Upper lobe of right lung (tissue), 1 donor: ENCODE measurements at places on chromosomes 13 and 19. TPM values are rescaled to one million over a fixed set of nuclear protein-coding genes. Genes with fewer than 3 reads are reported as not detected.

GRCh38 chr13:22062478-22063205, 391.8 kb downstream of the FGF9 start:
- peak overlapping the region; percentile 3 for H3K27ac ChIP-seq
- H3K36me3 ChIP-seq: no peaks in the 10 kb centered on the region
- H3K4me3 ChIP-seq: no peak overlapping the region
- no peaks in the 10 kb centered on the region for H3K27me3 ChIP-seq
- no peak for DNase-seq

OR10H1 gene
- total RNA-seq: not detected

- H3K36me3 ChIP-seq: peaks cover 57% of the 10 kb centered on the region
- no peaks in the 10 kb centered on the region for H3K4me1 ChIP-seq
- no peak overlapping the region for H3K27ac ChIP-seq
- no peaks in the 10 kb centered on the region for H3K27me3 ChIP-seq
- no peak overlapping the region for H3K4me3 ChIP-seq
Measured at GRCh38 chr19:6696239-6696820, 24.1 kb downstream of the C3 start.

CCDC70 gene
- total RNA-seq: not detected

LAIR1 gene
- total RNA-seq: 87.8 TPM

CACNA1A gene
- total RNA-seq: 0.26 TPM

- H3K4me3 ChIP-seq: no peak overlapping the region
- no peak for DNase-seq
- no peaks in the 10 kb centered on the region for H3K4me1 ChIP-seq
- no peaks in the 10 kb centered on the region for H3K27me3 ChIP-seq
- no peaks in the 10 kb centered on the region for H3K36me3 ChIP-seq
Measured at GRCh38 chr13:99717959-99718674, 216.8 kb downstream of the TM9SF2 start.

TEX101 gene
- not detected for total RNA-seq

TMEM59L gene
- 2.2 TPM for total RNA-seq
